Neuronal stem cell (in vitro differentiated cells): ENCODE measurements at places on chromosomes 3 and 15.

GRCh38 chr15:42846647-42847046 is 73.9 kb downstream of the TTBK2 start:
- no peaks in the 10 kb centered on the region for H3K27me3 ChIP-seq
- H3K27ac ChIP-seq = no peak overlapping the region
- H3K4me1 ChIP-seq = peaks cover 3% of the 10 kb centered on the region
- H3K4me3 ChIP-seq = no peak overlapping the region
- no peak for DNase-seq
- no peaks in the 10 kb centered on the region for H3K36me3 ChIP-seq

- no peaks in the 10 kb centered on the region for H3K4me1 ChIP-seq
- no peak overlapping the region for H3K27ac ChIP-seq
- no peak for DNase-seq
- H3K4me3 ChIP-seq = no peak overlapping the region
- no peaks in the 10 kb centered on the region for H3K27me3 ChIP-seq
- H3K36me3 ChIP-seq = no peaks in the 10 kb centered on the region
Observed at GRCh38 chr3:39725321-39725720, 84.1 kb upstream of the MYRIP start.

GRCh38 chr3:154598166-154598565 is 168.2 kb upstream of the GPR149 start:
- no peaks in the 10 kb centered on the region for H3K4me1 ChIP-seq
- H3K36me3 ChIP-seq = no peaks in the 10 kb centered on the region
- no peaks in the 10 kb centered on the region for H3K27me3 ChIP-seq
- no peak overlapping the region for H3K4me3 ChIP-seq
- DNase-seq = no peak

- H3K4me3 ChIP-seq = no peak overlapping the region
- H3K36me3 ChIP-seq = peaks cover 35% of the 10 kb centered on the region
- H3K27ac ChIP-seq = no peak overlapping the region
- H3K27me3 ChIP-seq = no peaks in the 10 kb centered on the region
- DNase-seq = no peak
Observed at GRCh38 chr3:98827221-98827920, 64.2 kb downstream of the ST3GAL6 start.

DNA sequence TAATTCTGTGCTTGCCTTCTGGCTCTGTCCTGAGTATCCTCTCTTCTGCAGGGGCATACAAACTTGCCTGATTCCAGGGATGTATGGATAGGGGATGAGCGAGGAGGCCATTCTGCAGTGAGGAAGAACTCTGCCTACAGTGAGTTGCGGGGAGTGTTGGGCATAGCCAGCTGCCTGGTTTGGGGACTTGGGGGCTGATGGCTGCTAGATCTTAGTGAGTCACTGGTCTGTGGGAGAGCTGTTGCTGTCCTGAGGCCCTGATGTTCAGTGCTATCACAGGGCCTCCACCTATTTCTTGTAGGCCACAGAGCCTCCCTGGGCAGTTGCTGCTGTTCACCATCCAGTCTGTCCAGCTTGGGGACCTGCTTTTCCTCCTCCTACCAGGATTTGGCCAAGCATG is 20.3 kb downstream of the CDAN1 start:
- H3K27ac ChIP-seq = no peak overlapping the region
- no peaks in the 10 kb centered on the region for H3K4me1 ChIP-seq

DNA sequence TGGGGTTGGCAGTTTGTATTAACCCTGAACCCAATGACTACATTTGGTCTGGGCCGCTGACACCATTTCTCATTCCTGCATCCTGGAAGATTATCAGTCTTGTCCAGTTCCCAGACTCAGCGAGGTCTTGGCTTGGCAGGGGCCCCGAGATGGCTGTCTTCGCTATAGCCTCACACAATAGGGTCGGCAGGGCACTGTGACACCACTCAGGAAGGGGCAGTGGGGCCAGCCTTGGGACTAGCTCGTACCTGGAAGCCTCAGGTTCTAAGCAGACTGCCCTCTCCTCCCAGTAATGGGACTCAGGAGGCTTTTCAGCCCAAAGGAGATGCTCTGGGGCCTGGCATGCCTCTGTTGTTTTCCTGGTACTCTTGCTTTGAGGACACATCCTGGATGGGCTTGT is 9.1 kb downstream of the TEX264 start:
- peaks cover 5% of the 10 kb centered on the region for H3K4me1 ChIP-seq
- no peak overlapping the region for H3K4me3 ChIP-seq
- no peaks in the 10 kb centered on the region for H3K27me3 ChIP-seq
- DNase-seq = no peak
- no peak overlapping the region for H3K27ac ChIP-seq

GRCh38 chr3:104132566-104133403 is 1233.9 kb upstream of the ALCAM start:
- H3K4me3 ChIP-seq = no peak overlapping the region
- H3K27me3 ChIP-seq = no peaks in the 10 kb centered on the region
- no peak overlapping the region for H3K27ac ChIP-seq
- H3K4me1 ChIP-seq = no peaks in the 10 kb centered on the region
- H3K36me3 ChIP-seq = no peaks in the 10 kb centered on the region
- no peak for DNase-seq

GRCh38 chr3:58059349-58060321 is 51.4 kb downstream of the FLNB start:
- H3K27ac ChIP-seq = no peak overlapping the region
- H3K36me3 ChIP-seq = no peaks in the 10 kb centered on the region
- no peak overlapping the region for H3K4me3 ChIP-seq
- no peaks in the 10 kb centered on the region for H3K27me3 ChIP-seq
- H3K4me1 ChIP-seq = peaks cover 20% of the 10 kb centered on the region

- H3K4me1 ChIP-seq = peaks cover 3% of the 10 kb centered on the region
- H3K4me3 ChIP-seq = no peak overlapping the region
- H3K27me3 ChIP-seq = no peaks in the 10 kb centered on the region
- H3K27ac ChIP-seq = no peak overlapping the region
Observed at GRCh38 chr3:158909870-158910269, 108.0 kb downstream of the MFSD1 start.

DNA sequence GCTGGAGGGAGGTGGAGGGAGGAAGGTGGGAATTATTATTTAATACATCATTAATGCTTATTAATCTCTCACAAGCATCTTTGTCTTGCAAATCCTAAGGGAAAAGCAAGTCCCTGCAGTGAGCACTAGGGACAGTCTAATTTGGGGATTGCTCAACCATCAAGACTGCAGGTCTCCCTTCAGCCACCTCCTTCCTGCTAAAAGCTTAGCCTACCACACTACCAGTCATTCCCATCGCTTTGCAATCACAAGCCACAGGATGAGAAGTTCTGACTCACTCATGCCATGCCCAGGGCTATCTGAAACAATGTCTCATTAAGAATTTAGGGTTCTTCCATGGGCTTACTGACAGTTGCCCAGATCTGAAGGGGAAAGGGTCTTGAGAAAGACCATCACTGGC is 51.0 kb upstream of the EIF1B start:
- no peak overlapping the region for H3K4me3 ChIP-seq
- no peaks in the 10 kb centered on the region for H3K27me3 ChIP-seq
- peaks cover 3% of the 10 kb centered on the region for H3K4me1 ChIP-seq
- DNase-seq = no peak

DNA sequence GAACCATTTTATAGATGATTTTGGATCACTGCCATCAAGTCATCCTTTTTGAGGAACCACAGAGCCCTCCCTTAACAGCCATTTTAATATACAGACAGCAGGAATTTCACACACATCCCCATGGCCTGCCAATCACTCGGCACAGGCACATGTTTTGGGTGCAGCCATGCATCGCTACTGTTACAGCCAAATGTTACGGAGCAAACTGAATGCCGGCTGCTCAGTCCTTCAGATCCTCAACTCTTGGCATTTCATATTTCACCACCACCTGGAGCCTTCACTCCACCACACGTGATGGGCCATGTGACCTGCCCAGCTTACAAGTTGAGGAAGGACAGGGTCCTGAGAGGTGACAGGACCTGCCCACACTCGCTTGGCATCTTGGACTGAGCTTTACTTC is 90.8 kb downstream of the OXNAD1 start:
- DNase-seq = no peak
- no peak overlapping the region for H3K27ac ChIP-seq
- H3K4me1 ChIP-seq = peaks cover 2% of the 10 kb centered on the region
- H3K4me3 ChIP-seq = no peak overlapping the region

GRCh38 chr3:186963636-186964035 is 33.3 kb downstream of the ST6GAL1 start:
- no peak overlapping the region for H3K4me3 ChIP-seq
- no peak for DNase-seq
- H3K4me1 ChIP-seq = peaks cover 6% of the 10 kb centered on the region
- H3K27ac ChIP-seq = no peak overlapping the region
- H3K36me3 ChIP-seq = no peaks in the 10 kb centered on the region

DNA sequence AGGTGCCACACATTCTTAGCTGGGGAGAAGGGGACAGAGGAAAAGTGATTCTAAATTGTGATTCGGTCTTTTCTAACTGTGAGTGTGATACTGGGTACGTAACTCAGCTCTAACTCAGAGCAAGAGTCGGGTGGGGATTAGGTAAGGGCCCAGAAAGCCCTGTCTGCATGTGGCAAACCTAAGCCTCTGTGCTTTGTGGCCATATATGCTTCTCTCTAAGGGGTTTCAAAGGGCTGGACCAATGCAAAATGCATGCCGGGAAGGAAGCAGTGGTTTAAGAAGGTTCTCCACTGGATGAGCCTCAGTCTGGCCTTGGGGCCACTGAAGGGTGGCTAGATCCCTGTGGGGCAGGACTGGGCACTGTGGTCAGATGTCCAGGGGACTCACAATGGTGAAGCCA is 275.8 kb downstream of the PLCL2 start:
- no peak overlapping the region for H3K4me3 ChIP-seq

DNA sequence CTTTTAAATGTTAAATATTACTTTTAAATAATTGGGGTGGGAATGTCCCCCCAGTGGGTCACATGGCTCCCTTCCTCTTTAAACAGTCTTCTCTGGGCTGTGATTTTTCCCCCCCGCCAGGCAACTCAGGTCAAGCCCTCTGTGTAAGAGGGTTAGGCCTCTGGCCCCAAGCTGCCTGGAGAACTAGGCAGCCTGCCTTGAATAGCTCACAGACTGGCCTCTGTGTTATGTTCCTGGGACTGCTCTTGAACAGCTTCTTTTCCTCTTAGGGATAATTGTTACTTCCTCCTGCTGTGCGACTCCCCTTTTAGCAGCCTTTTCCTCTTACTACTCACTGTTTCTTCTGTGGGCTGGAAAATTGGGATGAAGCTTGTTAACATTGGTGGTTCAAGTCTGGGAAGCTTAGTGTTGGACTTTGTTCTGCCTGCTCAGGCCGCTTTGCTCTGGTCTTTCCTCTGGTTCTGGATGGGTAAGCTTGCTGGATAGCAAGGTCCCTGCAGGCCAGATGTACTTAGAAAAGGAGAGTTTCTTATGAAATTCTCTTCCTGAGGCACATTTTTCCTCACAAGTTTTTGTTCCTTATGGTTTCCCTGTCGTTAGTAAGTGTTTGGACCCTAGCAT is 2.2 kb downstream of the TEX264 start:
- no peak overlapping the region for H3K4me3 ChIP-seq
- DNase-seq = no peak
- H3K4me1 ChIP-seq = peaks cover 6% of the 10 kb centered on the region
- H3K27ac ChIP-seq = no peak overlapping the region
- H3K27me3 ChIP-seq = no peaks in the 10 kb centered on the region

DNA sequence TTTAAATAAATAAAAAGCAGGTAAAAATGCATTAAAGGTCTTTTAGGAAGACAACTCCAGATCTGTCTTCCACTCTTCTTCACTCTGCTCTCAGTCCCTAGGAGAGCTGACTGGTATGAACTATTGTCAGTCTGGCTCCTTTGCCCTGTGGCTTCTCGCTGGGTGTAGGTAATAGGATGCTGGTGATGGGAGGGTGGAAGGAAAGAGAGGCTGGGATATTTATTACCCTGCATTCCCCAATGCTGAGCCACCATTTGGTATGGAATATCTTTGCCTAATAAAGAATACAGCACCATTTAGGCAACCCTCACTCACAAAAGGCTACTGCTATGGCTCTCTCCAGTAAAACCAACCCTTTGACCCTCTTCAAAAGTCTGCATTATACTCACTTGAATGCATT is 326.9 kb downstream of the CNTN3 start:
- no peaks in the 10 kb centered on the region for H3K36me3 ChIP-seq
- H3K27ac ChIP-seq = no peak overlapping the region
- no peaks in the 10 kb centered on the region for H3K4me1 ChIP-seq

- H3K4me1 ChIP-seq = no peaks in the 10 kb centered on the region
- H3K27me3 ChIP-seq = no peaks in the 10 kb centered on the region
- peaks cover 54% of the 10 kb centered on the region for H3K36me3 ChIP-seq
- no peak overlapping the region for H3K4me3 ChIP-seq
- DNase-seq = no peak
- H3K27ac ChIP-seq = no peak overlapping the region
Observed at GRCh38 chr3:48543271-48543866, 13.2 kb downstream of the PFKFB4 start.

DNA sequence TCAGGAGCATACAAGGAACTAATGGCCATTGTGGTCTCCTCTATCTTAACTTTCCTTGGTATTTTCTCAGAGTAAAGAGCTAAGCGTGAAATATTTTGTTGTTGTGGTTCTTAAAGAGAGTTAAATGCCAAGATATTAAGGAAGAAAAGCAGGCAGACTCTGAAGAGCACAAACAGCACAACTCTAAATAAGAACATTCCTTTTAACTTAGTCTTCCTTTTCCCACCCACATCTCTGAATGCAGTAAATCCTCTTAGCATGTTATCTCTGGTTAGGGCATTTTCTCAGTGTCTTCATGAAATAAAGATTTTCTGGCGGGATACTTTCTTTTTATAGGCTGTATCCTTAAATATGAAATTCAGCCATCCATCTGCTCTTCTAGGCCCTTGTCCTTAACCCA is 1.5 kb downstream of the GPR87 start:
- no peaks in the 10 kb centered on the region for H3K27me3 ChIP-seq
- H3K27ac ChIP-seq = no peak overlapping the region
- no peaks in the 10 kb centered on the region for H3K4me1 ChIP-seq
- DNase-seq = no peak

- H3K27me3 ChIP-seq = no peaks in the 10 kb centered on the region
- H3K36me3 ChIP-seq = no peaks in the 10 kb centered on the region
- no peak for DNase-seq
- H3K4me1 ChIP-seq = no peaks in the 10 kb centered on the region
Observed at GRCh38 chr15:66078196-66078928, 175.2 kb downstream of the MEGF11 start.

DNA sequence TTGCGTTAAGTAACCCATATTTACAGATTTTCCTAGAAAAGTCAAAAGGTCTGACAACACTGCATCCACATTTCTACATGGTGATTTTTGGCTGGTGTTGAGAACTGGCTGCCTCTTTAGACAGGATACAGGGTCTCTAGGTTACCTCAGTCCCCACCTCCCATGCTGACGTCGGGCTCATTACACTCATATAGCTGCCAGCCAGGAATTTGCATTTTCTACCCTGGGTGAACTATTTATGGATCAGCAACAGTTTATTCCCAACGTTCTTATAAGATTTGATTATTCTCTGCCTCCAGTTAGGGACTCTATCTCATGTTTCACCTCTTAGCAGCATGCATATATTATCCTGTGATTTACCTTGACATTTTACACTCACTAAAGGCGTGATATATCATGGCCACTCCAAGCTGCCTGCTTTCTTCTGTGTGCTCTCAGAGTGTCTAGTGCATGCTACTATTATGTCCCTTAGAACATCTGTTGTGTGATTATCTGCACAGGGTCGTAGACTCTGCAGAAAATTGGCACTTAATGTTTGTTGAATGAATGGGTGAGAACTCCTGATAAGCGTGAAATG is 49.0 kb downstream of the CLDN11 start:
- H3K4me1 ChIP-seq = peaks cover 8% of the 10 kb centered on the region
- H3K27me3 ChIP-seq = no peaks in the 10 kb centered on the region
- no peak overlapping the region for H3K4me3 ChIP-seq
- DNase-seq = no peak
- H3K27ac ChIP-seq = no peak overlapping the region

GRCh38 chr3:53024315-53024714 is 21.6 kb downstream of the SFMBT1 start:
- peaks cover 9% of the 10 kb centered on the region for H3K4me1 ChIP-seq
- DNase-seq = no peak
